ENCODE measurements at places on chromosomes 7 and 10. TPM values are rescaled to one million over a fixed set of nuclear protein-coding genes. Genes with fewer than 3 reads are reported as not detected.
A peak's percentile ranks its signal among the peaks of the same experiment; 100 is the strongest.

DNA sequence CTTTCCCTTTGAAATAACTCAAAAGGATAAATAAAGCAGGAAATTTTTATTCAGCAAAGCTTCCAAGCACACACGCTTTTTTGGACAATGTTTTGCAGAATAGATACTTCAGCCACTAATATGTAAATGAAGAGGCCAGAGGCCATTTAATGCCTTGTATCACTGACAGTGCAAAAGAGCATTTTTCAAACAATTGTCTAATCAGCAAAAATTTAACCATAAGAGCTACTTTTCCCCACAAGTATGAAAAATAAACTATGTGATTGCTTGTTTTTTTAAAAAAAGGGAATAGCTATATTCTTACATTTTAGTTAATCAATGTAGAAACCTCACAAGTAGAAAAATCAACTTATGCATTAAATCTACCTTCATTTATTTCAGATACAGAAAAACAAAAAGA lies 99.7 kb downstream of the COL28A1 start:
- no peak for DNase-seq

DNA sequence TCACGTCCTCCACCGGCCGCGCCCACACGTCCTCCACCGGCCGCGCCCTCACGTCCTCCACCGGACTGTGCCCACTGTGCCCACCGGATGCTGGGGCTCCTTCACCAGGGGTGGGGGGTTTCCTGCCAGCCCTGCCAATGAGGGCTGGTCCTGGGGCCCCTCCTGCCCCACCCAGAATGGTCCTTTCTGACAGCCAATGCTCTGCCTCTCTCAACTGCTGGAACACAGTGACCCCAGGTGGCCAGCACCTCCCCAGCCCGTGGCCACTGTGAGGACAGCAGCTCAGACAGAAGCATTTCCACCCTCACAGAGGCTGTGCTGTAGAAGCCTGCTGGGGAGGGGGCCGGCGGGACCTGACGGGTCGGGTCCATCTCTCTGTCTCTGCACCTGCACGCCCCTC lies 90.1 kb upstream of the DNAAF5 start:
- no peak for DNase-seq

DNA sequence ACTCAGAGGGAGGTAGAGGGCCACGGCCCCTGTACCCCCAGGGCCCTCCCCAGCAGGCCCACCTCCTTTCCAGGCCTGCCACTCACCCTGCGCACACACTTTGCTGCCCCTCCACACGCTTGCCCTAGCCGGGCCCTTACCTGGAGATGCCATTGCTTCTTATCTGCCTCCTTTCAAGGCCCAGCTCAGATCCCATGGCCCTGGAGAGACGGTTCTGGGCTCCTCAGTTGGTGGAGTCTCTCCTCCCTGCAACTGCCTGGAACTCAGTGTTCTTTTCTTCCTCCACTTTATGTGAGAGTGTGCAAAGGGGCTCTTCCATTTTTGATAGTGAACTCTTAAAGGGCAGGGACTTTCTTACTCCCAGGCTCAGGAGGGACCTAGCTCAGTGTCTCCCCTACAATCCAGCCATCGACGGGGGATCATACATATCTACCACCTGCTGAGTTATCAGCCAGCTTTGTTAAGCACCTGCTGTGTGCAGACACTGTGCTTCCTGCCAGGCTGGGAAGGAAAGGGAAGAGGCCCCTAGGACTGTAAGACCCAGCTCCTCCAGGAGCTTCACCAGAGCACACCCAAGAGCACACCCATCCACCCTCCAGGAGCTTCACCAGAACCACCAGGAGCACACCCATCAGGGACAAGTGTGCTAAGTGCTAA lies 89.3 kb upstream of the MACROH2A2 start:
- no peak for DNase-seq

DNA sequence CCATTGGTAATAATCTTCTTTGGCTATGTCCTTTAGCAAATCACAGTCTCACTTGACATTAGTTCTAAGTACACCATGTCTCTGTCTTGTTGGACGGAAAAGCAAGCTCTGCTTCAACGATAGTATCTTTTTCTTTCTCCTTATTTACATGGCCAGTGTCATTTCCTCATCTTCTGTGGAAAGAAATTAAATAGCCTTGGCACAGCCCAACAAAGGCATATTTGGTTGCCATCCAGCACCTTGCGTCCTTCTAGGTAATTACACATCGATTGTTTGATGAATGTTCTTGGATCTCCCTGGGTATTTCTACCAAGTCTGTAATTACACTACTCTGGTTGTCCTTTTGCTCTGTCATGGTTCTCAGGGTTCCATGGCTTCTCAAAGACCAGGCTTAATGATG lies 183.1 kb downstream of the CHN2 start:
- DNase-seq: no peak

DNA sequence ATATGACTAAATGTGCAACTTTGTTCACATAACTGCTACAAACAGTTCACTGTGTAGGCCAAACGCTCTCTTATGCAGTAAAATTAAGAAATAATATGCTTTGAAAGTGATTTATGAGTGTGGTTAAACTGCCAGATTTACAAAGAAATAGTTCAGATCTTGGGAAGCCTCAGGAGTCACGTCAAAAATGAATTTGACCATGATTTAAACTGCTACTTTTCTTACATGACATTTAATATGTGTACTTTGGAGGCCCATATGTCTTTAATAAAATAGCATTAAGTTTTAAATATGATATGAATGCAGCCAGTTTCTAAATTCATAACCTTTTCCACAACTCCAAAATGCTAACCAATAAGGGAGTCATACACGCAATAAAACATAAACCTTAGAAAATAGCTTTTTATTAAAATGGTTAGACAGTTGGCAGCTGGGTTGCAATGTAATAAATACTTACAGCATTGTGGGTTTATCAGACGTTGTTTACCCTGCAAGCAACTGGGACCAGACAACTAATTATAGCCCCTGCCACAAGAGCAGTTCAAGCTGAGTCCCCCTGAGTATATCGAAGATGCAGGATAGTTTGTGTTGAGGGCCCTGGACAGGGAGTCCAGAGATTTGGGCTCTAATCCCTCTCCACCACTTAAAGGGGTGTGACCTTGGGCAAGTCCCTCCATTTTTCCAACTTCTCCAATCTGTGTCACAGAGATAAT lies 640.4 kb downstream of the LRMDA start:
- no peak for DNase-seq

DNA sequence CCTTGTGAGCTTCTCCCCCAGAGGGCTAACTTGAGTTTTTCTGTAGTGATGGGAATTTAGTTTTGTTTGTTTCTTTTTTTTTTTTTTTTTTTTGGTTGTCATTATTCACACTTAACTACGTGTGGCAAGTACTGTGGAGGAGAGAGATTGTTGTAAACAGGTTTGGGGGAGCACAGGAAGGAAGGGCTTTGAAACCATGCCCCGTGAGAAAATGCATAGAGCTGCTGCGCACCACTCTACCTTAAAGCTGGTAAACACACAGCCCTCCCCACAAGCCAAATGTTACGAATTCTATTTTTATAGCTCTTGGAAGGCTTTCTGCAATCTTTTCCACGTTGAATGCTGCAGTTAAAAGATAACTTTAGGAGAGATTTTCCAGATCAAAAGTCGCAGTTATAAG lies 76.2 kb downstream of the ZNF22 start:
- DNase-seq: no peak

DNA sequence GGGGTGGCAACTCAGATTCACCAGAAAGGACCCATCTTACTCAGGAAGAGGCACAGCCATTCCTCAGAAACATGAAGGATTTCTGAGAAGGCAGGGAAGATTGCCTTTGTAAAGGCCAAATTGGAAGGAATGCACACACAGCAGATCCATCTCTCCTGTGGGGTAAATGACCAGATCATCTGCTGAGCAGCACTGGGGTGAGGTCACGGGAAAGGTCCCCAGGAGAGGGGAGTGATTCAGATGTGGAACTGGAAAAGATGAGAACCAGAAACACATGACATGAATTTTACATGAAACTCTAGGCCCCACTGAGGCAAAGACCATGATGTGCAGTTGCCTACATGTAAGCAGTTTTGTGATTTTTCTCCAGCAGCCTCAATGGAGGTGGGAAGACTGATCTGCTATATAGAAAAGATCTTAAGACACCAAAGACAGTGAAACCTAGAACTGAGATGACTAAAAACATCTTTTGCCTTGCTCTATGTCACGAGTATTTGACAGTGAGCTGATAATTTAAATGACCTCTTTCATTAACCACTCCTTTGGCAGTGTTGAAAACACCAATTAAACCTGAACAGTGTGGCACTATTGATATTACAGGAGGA lies 91.6 kb downstream of the AMPH start:
- DNase-seq: no peak

DNA sequence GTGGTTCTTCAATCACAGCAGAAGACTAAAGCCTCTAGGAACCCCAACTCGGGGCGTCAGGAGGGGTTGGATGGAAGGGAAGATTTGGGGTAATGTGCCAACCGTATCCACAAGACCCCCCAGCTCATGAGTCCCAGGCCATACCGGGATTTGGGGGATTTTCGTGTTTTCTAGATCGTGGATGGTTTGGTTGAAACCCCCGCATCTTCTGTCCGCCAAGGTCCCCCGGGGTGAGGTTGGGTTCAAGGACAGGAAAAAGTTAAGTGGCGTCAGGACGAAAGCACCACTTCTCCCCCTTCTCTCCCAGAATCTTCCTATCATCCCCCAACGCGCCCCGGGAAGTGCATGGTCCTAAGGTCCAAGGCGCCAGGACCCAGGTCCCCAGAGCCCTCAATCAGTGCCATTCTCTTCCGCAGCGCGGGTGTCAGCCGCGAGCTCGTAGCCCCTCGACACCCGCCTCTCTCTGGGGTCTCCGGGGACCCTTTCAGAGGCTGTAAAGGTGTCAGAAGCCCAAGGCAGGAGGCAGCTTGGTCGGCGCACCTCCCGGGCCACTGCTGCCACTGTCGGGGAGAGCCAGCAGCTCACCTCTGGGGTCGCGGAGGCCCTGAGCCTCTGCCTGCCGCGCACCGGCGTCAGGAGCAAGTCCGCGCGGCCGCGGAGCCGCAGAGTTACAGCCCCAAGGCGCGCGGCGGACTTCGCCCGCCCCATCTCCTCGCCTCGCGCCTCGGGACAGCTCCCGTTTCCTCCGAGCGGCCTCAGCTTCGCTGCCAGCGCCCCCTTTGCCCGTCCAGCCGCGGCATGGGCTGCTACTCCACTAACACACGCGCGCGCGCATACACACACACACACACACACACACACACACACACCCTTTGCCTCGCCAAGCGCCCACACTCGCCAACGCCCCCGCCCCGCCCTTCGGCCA lies 1.5 kb downstream of the MKX start:
- peak; percentile 73 for DNase-seq

DNA sequence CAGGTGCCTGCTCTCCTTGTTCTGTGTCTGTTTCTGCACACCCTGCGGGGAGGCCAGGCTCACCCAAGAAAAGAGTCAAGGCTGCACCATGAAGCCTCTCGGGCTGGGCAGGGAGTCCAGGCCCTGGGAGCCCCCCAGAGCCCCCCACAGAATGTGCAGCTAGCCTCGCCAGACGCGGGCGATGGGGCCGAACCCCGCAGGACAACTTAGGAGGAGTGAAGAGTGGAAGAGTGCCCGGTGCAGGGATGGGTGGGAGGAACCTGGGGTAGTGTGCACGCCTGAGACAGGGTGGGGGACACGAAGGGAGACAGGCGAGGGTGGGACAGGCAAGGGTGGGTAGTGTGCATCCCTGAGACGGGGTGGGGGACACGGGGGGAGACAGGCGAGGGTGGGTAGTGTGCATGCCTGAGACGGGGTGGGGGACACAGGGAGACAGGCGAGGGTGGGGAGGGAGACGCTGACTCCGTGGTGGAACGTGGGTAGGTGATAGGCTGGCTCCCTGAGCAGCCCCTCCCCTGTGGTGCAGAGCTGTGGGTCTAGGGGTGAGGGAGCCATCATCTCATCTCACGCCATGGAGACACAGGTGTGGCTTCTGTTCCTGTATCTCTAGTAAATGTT lies 615.4 kb downstream of the DNAJB6 start:
- no peak for DNase-seq

The ZNF398 gene
- 63.5 TPM for total RNA-seq

The CNPY1 gene
- not detected for total RNA-seq

- no peak for DNase-seq
These were observed 40.6 kb downstream of the NHLRC2 start for GRCh38 chr10:113895018-113895417.

DNA sequence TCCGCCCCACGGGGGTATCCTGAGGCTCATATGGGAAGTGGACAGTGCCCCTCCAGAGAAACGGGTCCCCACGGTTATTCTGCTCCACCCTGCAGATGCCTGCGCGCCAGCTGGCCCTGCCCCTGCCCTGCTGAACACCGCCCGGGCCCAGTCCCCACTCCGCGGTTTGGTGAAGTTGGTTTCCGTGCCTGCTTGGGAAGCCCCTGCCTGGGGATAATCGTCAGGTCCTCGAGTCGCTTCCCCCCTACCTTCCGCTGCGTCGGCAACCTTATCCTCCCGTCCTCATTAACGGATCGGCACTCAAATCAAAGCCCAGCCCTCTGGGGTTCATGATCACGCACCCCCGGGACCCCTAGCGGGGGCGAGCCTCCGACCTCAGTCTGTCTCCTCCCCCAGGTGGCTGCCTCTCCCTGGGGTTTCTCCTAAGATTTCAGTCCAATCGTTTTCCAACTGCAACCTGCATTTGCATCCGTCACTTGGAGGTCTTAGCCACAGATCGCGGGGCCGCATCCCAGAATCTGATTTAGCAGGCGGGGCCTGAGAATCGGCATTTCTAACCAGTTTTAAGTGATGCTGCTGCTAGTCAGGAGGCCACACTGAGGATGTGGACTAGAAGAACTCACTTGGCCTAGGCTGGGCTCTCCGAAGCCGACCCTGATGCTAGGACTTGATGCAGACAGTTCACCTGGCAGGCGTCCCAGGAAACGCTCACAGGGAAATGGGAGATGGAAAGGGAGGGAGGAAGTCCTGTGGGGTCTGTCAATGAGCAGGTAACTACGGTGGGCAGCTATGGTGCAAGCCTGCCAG lies 27.6 kb downstream of the WDR86 start:
- DNase-seq: peak; percentile 63

The WDR91 gene
- 12.7 TPM for total RNA-seq

GRCh38 chr7:152076324-152076821 lies 50.9 kb downstream of the GALNT11 start:
- peak; percentile 77 for DNase-seq

DNA sequence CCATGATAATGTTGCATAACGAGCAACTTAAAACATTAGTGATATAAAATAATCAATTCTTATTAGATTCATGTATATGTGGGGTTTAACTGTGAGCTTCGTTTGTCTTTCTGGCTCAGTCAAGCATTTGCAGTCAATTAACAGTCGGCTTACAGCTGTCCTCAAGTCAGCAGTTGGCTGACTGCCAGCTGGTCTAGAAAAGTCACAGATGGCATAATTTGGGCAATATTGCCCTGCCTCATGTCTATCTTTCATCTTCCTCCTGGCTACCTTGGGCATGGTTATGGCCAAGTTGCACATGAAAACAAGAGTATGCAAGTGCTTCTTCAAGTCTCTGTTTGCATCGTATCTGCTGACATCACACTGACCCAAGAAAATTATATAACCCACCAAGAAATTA lies 186.1 kb upstream of the ZWINT start:
- DNase-seq: no peak

The CDC14C gene
- total RNA-seq: not detected

Measured in H1 (cell line).